ENCODE measurements at places on chromosomes 5 and 9.

- no peak overlapping the region for H3K27ac ChIP-seq
- H3K36me3 ChIP-seq = no peaks in the 10 kb centered on the region
- no peak overlapping the region for H3K4me3 ChIP-seq
- no peaks in the 10 kb centered on the region for H3K27me3 ChIP-seq
Measured at GRCh38 chr9:38488156-38488698, 64.0 kb upstream of the IGFBPL1 start.

- H3K27me3 ChIP-seq = peaks cover under 1% of the 10 kb centered on the region
- H3K4me1 ChIP-seq = peaks cover 35% of the 10 kb centered on the region
- DNase-seq = no peak
Measured at GRCh38 chr5:112413611-112414010, 5.5 kb downstream of the EPB41L4A start.

GRCh38 chr5:142295084-142295758 is 29.6 kb downstream of the SPRY4 start:
- H3K27ac ChIP-seq = no peak overlapping the region
- H3K36me3 ChIP-seq = no peaks in the 10 kb centered on the region
- peaks cover 12% of the 10 kb centered on the region for H3K4me1 ChIP-seq
- no peaks in the 10 kb centered on the region for H3K27me3 ChIP-seq
- H3K4me3 ChIP-seq = no peak overlapping the region
- DNase-seq = no peak

- H3K4me3 ChIP-seq = no peak overlapping the region
- no peaks in the 10 kb centered on the region for H3K27me3 ChIP-seq
- no peak overlapping the region for H3K27ac ChIP-seq
- no peaks in the 10 kb centered on the region for H3K4me1 ChIP-seq
Measured at GRCh38 chr5:147391781-147392180, 118.1 kb downstream of the DPYSL3 start.

DNA sequence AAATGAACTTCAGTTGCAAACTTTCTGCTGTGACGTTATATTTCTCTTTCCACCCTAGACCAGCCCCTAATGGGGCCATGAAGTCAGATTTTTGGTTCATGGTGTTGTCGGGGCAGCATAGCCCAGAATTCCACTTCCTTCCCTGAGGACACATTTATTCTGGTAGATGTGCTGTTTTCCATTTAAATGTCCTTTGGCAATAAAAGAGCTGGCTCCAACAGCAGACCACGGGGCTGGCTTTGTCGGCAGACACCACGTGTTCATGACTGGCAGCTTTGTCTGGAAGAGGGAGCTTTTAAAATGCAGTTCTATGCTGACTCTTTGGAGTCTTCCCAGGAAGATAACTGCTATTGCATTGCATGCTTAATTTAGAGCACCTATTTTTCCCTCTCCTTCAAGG is 17.6 kb upstream of the LCP2 start:
- H3K4me1 ChIP-seq = peaks cover 46% of the 10 kb centered on the region
- peak overlapping the region; percentile 81 for H3K27ac ChIP-seq
- no peaks in the 10 kb centered on the region for H3K36me3 ChIP-seq
- H3K4me3 ChIP-seq = no peak overlapping the region
- no peaks in the 10 kb centered on the region for H3K27me3 ChIP-seq
- DNase-seq = no peak

GRCh38 chr5:151130922-151131891 is 26.4 kb downstream of the ANXA6 start:
- H3K4me1 ChIP-seq = peaks cover 100% of the 10 kb centered on the region
- H3K27me3 ChIP-seq = no peaks in the 10 kb centered on the region
- DNase-seq = no peak
- peak overlapping the region; percentile 85 for H3K27ac ChIP-seq
- no peak overlapping the region for H3K4me3 ChIP-seq

DNA sequence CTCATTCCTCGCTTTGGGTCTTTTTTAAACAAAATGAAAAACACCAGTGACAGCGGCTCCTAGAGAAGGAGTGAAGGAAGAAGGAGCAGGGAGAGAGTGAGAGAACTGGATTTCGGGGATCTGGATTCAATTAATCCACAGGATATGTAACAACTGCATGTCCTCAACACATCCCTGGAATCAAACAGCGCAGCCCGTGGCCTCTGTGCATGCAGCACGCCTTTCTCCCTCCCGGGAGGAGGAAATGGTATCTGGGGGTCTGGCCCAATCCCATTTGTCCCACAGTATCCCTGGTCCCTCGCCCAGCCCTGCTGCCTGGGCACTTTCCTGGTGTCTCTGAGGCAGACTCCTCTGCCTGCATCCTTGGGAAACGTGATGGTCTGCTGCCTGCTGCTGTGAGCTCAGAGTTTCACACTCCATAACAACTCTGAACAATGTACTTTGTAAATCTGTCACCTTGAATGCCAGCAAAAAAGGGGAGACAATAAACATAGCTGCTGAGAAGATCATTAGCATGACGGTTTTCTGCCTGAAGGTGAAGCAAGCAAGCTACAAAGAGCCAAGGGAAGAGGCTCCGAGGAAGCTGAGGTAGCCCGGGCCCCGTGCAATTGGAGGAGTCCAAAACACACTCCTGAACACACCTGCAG is 56.1 kb downstream of the PTCH1 start:
- no peaks in the 10 kb centered on the region for H3K27me3 ChIP-seq
- no peak overlapping the region for H3K4me3 ChIP-seq
- DNase-seq = no peak

GRCh38 chr5:96243203-96243602 is 189.8 kb downstream of the PCSK1 start:
- DNase-seq = no peak
- H3K36me3 ChIP-seq = no peaks in the 10 kb centered on the region
- H3K4me3 ChIP-seq = no peak overlapping the region
- H3K27me3 ChIP-seq = no peaks in the 10 kb centered on the region

DNA sequence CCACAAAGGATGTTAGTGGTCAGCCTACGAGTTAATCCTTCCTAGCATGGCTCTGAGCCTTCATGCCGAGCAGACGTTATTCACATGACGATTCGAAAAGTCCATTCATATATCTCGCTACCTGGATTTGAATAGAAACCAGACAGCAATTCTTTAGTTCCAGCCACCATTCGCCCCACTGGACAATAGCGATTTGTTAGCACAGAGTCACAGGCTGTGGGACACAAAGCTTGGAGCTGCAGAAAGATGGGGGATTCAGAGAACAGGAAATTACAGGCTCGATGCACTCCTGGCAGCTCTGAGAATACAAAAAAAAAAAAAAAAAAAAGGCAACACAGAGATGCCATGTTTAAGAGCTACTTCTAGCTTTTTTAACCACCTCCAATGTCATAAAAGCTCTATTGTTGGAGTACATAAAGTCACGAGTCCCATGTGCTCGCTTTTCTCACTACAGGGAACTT is 110.7 kb downstream of the NR6A1 start:
- peak overlapping the region; percentile 10 for H3K4me3 ChIP-seq
- peak overlapping the region; percentile 83 for H3K27ac ChIP-seq
- peaks cover 12% of the 10 kb centered on the region for H3K4me1 ChIP-seq
- no peaks in the 10 kb centered on the region for H3K27me3 ChIP-seq

DNA sequence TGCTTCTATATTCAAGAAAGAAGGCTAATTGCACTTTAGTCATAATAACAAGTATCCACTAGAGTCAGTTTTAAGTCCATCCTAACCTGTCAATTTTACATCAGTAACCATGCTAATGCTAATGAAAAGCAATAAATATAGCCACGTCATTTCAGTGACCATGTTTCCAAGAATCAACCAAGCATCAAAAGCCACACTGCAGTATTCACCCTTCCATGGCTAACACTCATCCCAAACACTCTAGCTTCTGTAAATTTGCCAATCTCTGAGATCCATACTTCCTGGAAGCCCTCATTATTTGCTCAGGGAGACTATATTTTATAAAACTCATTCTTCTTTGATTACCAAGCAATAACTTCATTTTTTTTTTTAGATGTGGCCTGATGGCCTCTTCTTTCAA is 712.0 kb downstream of the CETN3 start:
- no peak overlapping the region for H3K27ac ChIP-seq
- H3K36me3 ChIP-seq = no peaks in the 10 kb centered on the region
- H3K4me1 ChIP-seq = no peaks in the 10 kb centered on the region
- DNase-seq = no peak
- no peaks in the 10 kb centered on the region for H3K27me3 ChIP-seq
- no peak overlapping the region for H3K4me3 ChIP-seq

GRCh38 chr5:64347309-64347708 is 158.5 kb upstream of the RGS7BP start:
- no peak overlapping the region for H3K4me3 ChIP-seq
- no peak overlapping the region for H3K27ac ChIP-seq
- H3K27me3 ChIP-seq = no peaks in the 10 kb centered on the region
- H3K36me3 ChIP-seq = no peaks in the 10 kb centered on the region
- H3K4me1 ChIP-seq = no peaks in the 10 kb centered on the region

DNA sequence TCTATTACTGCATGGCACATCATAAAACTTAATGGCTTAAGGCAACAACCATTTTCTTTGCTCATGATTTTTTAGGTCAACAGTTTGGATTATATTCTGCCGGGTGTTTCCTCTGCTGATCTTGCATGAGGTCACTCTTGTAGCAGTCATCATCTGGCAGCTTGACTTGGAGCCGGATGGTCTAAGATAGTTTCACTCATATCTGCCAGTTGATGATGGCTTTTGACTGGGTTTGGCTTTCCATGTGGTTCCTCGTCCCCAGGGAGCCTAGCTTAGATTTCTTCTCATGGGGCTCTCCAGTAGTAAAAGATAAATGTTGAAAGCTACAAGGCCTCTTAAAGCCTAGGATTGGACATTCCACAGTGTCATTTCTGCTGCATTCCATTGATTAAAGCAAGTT is 27.4 kb downstream of the LNPEP start:
- H3K4me1 ChIP-seq = peaks cover 47% of the 10 kb centered on the region
- H3K27ac ChIP-seq = peak overlapping the region; percentile 58
- no peaks in the 10 kb centered on the region for H3K36me3 ChIP-seq
- no peak overlapping the region for H3K4me3 ChIP-seq

GRCh38 chr9:33858423-33858822 is 41.5 kb downstream of the UBE2R2 start:
- DNase-seq = peak; percentile 20
- H3K4me1 ChIP-seq = peaks cover 82% of the 10 kb centered on the region
- H3K27me3 ChIP-seq = no peaks in the 10 kb centered on the region
- H3K4me3 ChIP-seq = no peak overlapping the region
- H3K36me3 ChIP-seq = no peaks in the 10 kb centered on the region
- no peak overlapping the region for H3K27ac ChIP-seq

GRCh38 chr5:32325062-32325461 is 12.3 kb upstream of the MTMR12 start:
- no peaks in the 10 kb centered on the region for H3K36me3 ChIP-seq
- no peaks in the 10 kb centered on the region for H3K4me1 ChIP-seq
- H3K4me3 ChIP-seq = no peak overlapping the region
- no peak for DNase-seq

GRCh38 chr9:21096172-21096900 is 18.6 kb upstream of the IFNB1 start:
- H3K27ac ChIP-seq = peak overlapping the region; percentile 42
- H3K36me3 ChIP-seq = no peaks in the 10 kb centered on the region
- H3K4me3 ChIP-seq = no peak overlapping the region

DNA sequence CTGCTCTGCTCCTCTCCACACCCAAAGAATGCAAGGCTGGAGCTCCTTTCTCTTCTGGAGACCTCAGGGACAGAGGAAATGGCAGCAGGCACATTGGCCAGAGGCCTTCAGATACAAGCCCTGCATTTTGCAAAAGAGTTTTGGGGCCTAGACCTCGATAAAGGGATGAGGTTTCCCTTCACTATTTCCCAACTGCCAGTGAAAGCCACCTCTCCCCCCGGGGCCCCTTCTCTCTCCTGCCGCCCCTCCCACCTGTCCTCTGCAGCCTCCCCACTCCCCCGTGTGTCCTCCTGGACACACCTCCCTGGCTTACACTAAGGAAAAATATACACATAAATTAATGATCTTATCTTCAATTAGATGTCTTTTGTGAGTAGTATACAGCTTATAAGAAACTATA is 21.3 kb upstream of the LMNB1 start:
- H3K27me3 ChIP-seq = no peaks in the 10 kb centered on the region
- no peaks in the 10 kb centered on the region for H3K36me3 ChIP-seq
- H3K27ac ChIP-seq = peak overlapping the region; percentile 85
- no peak overlapping the region for H3K4me3 ChIP-seq
- no peak for DNase-seq

DNA sequence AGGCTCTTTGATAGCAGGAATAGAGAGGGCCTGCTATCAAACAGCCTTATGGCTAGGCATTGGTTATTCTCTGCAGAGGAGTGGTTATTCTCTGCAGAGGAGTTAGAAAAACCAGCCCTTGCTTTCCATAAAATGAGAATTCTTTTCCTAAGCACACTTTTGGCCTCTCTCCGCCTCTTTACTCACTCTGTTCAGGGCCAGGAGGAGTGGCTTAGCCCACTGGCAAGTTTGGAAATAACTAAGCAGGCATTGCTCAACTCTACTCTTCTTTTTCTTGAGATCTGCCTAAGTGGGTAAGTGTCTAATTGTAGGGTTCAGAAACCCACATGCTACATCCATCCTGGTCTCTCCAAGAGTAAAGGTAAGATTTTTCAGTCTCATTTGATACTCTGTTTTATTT is 341.7 kb downstream of the KIAA0825 start:
- H3K27me3 ChIP-seq = no peaks in the 10 kb centered on the region
- no peaks in the 10 kb centered on the region for H3K4me1 ChIP-seq
- no peaks in the 10 kb centered on the region for H3K36me3 ChIP-seq

DNA sequence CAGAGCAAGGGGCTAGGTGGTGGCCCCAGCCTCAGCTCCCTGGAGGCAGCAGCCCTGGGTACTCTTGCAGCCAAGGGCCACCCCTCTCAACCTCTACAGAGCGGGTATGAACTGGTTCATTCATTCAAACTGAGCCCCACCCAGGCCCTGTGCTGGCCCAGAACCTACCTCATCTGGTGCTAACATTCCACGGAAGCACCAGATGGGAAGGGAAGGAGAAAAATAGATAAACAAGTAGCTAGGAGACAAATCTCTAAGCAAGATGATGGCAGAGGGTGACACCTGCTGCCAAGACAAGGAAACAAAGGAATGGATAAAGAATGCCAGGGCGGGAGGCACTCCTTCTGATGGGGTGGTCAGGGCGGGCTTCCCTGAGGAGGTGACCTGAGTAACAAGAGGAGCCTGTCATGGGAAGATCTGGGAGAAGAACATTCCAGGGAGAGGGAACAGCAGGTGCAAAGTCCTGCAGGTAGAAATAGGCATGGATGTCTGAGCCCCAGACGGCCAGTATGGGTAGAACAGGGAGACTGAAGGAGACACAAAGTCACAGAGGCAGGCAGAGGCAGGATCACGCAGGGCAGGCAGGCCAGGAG is 6.1 kb downstream of the ST6GALNAC4 start:
- no peak overlapping the region for H3K27ac ChIP-seq
- DNase-seq = no peak
- H3K4me1 ChIP-seq = peaks cover 43% of the 10 kb centered on the region
- H3K4me3 ChIP-seq = no peak overlapping the region
- H3K27me3 ChIP-seq = no peaks in the 10 kb centered on the region
- H3K36me3 ChIP-seq = peaks cover 3% of the 10 kb centered on the region
